ENCODE measurements at places on chromosomes 2 and 18.

- no peak for DNase-seq
These were observed 152.1 kb downstream of the THSD7B start for GRCh38 chr2:136917411-136917881.

DNA sequence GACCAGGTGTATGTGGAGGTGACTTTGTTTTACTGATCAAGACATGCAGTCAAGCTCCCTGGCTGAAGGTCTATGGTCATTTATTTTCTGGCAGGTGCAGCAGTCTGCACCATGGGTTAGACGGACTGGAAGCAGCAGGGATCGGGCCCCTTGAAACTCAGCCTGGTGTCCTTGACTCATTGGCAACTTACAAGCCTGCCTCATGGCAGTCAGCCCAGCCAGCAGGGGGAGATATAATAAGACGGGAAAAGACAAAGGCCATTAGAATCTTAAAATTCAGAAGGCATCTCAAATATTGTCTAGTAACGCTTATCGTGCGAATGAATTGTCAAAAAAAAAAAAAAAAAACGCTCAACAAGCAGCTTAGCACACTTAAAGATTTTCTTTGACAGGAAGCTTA is 308.2 kb downstream of the EN1 start:
- DNase-seq: no peak

- DNase-seq: no peak
These were observed 888 bp upstream of the ADCY3 start for GRCh38 chr2:24920809-24921441.

DNA sequence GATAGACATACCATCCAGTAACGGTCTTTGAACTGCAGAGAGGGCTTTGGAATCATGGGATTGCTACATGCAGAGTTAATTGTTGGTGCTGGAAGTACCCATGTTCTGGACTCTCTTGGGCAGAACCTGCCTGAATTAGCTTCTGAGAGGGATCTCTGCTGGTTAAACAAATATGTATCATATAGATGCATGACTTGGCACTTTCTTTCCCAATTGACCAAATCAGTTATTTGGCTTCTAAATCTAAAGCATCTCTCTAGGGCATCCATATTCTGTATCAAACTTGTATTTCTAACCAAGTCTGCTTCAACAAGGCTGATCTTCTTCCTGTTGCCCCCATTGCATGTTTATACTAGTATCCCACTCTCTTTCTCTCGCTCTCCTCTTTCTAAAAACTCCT is 336.7 kb upstream of the CELF4 start:
- DNase-seq: no peak

GRCh38 chr2:52117299-52117698 is 1085.4 kb upstream of the NRXN1 start:
- DNase-seq: no peak

- DNase-seq: no peak
These were observed 3.5 kb downstream of the RHOB start for GRCh38 chr2:20450201-20450999.

GRCh38 chr2:190532581-190532980 is 1.9 kb downstream of the NEMP2 start:
- DNase-seq: no peak

- no peak for DNase-seq
These were observed 92.3 kb downstream of the MYT1L start for GRCh38 chr2:2238726-2239269.

GRCh38 chr2:134466141-134466540 is 212.3 kb downstream of the MGAT5 start:
- no peak for DNase-seq

DNA sequence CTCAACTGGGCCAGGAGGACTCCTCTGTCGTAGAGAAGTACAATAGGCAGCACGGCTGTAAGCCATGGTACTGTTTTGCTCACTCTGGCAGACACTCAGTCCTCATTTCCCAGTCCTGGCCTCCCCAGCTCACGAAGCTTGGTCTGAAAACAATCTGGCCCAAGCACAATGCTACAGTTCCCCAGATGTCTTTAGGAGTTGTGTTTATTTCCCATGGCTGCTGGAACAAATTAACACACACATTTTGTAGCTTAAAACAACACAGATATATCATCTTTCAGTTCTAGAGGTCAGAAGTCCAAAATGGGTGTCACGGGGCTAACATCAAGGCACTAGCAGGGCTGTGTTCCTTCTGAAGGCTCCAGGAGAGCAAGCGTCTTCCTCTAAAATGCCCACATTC is 13.0 kb downstream of the FABP1 start:
- DNase-seq: no peak

DNA sequence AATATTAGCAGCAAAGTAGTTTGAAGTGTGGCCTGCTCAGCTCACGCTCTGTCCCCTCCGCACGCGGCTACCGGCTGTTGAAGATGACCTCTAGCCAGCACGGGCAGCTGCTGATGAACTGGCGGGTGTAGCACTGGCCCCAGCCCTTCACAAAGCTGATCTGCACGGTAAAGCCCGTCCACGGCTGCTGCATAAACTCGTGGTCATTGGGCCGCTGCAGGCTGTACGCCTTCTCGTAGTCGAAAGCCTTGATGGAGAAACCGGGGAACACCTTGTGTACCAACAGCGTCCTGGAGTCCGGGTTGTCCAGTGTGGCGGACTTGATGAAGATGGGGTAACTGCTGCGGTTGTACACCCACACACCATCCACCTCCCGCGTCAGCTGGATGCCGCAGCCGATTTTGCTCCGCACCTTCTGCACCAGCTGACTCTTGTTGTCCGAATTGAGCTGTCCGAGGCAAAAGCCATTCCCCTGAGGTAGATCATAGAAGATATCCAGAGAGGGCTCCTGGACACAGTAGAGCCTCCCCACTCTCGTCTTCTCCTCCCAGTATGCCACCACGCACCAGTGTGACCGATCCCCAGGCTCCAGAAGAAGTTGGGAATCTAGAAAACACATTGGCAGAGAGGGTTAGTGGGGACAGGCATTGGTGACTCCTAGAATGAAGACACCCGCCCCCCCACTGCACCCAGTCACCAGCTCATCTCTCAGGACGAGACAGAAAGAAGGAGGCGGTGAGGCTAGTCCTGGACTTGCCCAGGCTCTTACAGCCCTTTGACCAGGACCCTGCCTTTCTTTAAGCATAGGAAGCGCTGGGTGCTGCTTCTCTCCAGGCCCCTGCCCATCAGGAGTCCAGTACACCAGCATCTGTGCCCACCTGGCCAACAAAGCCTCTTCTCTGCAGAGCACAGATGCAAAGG is 29.2 kb downstream of the SMAD7 start:
- no peak for DNase-seq

DNA sequence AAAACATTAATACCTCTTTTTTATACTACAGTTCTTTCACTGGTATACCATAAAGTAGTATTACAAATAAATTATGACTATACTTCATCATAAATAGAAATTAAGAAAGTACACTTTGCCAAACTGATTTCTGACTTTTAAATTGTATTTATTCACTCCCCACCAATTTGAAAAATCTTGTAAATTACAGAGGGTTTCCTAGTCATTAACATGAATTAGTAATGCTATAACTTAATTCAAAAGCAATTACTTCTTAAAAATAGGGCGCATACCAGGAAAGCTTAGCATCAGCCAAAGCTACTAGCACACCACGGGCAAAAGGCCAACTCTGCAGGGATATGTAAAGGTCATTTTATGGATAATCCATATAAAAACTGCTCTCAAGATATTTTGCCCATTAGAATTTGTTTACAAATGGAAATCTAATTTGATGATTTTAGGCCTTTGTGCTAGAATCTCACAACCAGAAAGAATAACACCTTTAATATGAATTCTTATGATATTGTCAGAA is 142.3 kb downstream of the PIGN start:
- DNase-seq: no peak

DNA sequence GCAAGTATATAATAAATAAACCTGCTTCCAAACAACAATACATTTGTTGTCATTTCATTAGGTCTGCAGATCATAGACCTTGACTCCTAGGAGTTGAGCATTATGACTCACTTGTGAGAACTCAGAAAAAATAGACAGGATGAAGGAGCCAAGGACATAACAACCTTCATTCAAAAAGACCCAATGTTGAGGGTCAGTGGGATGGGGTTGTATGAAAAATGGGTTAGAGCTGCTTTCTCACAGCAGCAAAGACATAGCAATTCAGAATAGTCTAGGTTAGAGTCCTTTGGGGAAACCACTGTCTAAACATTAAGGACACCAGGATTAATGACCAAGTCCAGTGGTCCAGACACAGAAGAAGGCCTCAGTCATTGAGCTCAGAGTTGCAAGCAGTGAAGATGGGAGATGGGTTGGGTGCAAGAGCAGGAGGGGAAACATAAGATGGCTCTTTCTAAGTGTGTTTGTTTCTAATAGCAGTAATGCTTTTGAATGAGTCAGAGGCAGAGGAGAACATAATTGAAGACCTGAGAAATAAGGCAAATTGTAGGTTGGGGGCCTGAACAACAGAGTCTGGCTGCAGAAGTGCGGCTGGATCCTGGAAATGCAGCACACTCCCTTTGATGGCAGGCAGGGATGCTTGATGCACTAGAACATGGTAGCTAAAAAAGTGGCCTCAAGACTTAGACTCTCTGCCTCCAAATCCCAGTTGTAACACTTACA is 3.7 kb upstream of the SERPINB10 start:
- DNase-seq: no peak

GRCh38 chr2:17658251-17658843 is 95.3 kb downstream of the SMC6 start:
- no peak for DNase-seq

DNA sequence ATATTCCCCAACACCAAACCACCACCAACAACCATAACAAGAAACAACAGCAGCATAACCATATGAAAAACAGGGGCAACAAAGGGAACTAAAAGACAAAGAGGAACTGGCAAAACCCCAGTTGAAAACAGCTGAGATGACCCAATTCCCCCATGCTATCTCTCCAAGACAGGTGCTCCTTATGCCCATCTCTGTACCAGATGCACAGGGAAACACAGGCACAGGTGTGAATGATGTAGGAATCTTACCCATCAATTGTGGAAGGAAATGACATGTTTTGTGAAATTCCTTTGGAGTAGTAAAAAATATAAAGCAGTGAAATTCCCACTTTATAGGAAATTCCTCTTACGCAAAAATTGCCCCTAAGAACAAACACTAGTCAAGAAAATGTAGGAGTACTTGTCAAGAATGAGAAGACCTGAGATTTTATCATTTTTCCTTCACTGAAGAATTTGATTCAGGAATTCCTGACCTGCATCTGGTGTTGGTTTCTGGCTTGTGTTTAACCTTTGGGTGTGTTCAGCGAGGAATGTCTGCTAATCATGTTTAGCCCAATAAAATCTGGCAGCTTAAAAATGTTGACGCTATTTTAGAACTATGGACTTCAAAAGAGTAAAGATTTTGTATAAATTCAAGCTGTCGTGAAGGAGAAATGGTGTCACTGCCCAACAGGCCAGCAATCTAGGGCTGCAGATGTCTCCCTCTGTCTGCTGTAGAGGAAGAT is 67.7 kb upstream of the ARHGAP28 start:
- DNase-seq: no peak

GRCh38 chr2:68659081-68659480 is 15.7 kb downstream of the PROKR1 start:
- no peak for DNase-seq

DNA sequence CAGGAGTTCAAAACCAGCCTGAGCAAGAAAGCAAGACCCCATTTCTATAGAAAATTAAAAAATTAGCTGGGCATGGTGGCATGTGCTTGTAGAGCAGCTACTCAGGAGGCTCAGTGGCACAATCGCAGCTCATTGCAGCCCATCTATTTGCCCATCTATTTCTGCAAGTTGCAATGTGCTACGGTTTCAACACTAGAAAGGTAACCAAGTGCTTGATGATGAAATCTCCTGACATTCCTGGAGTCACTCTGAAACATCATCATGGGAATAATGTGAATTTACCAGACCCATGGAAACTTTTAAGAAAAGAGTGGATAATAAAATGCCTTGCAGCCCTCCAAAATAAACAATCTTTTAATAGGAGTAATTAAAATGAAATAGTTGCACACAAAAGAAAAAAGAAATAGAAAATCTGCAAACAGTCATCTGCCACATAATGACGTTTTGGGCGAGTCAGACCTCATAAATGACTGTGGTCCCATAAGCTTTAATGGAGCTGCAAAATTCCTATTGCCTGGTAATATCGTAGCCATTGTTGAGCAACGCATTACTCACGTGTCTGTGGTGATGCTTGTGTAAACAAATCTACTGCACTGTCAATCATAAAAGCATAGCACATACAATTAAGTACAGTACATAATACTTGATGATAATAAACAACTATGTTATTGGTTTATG is 46.6 kb upstream of the AMMECR1L start:
- no peak for DNase-seq

- DNase-seq: no peak
These were observed 10.0 kb downstream of the RNF144A start for GRCh38 chr2:6927186-6927585.

DNA sequence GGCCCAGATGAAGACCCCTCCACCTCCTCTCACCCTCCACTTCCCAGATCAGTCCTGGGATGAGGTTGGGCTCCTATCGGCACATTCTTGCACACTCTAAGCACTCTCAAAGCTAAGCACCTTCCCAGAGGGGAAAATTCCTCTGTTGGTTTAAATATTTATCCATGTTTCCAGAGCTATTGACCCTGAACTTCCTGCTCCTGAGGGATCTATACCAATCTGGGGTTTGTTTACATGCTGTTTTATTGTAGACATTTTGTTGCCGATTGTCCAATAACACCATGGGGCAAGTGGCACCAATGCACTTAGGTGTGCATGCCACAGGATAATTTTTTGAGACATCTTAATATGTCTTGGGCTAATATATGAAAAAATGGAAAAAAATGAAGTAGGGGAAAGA is 476.2 kb downstream of the SLC4A3 start:
- DNase-seq: no peak

GRCh38 chr2:6506859-6507258 is 358.8 kb downstream of the CMPK2 start:
- DNase-seq: no peak

- DNase-seq: no peak
These were observed 108.1 kb downstream of the XRCC5 start for GRCh38 chr2:216216951-216217903.

DNA sequence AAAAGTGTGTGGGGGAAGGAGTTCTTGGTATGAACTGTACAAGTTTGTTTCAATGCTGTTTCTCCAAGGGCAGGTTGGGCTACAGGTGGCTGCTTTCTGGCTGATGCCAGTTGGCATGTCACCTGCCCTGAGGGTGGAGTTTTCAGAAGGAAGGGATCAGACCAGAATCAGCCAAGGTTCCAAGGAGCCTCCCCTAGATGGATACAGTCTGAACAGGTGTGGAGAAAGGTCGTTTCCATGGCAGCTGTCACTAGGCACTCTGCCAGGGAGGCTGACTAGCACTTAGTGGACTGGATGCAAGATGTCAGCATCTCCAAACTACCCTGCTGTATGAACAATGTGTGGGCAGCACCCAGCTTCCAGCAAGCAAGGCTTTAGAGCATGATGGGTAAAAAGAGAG is 444.4 kb upstream of the HNRNPA3 start:
- DNase-seq: no peak

DNA sequence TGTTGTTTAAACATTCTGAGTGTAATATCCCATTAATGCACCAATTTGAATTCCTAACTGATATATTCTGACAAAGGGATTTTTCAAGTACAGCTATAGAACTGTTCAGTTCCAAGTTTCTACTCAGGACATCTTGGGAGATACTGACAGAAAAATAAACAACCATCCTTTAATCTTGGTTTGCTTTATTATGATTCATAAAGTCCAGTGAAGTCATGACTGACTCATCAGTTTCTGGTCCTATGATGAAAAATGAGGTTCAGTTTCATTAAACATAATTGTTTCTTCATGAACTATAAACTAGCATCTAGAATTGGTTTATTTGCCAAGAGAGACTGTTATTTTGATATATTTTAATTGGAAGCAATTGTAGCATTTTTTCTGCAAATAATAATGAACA is 896.2 kb downstream of the CCDC85A start:
- DNase-seq: no peak

Data from stimulated activated CD4-positive, alpha-beta T cell treated with anti-CD3 and anti-CD28 coated beads, TNF-alpha, amount 100 ng/mL, for 1 hour (primary cell).